A673 (cell line): ENCODE measurements at places on chromosomes 4 and X.

DNA sequence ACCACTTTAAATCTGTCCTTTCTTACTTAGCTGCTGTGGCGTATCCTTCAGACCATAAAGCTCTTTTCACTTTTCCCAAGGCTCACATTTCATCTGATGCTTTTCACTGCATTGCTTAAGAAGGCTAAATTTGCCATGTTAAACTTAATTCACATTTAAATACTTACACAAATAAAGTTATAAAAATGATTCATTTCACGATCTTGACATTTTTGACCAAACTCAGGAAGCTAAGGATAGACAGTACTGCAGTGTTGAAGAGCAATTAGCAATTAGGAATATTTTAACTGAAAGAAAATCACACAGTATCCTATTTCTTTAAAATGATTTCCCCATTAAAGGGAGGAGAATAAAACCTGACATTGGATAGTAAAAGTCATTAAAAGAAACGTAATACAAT, 1038.6 kb downstream of the STPG2 start:
- DNase-seq = no peak

- no peak for DNase-seq
Measured at GRCh38 chr4:183366206-183366835, 44.1 kb upstream of the CLDN24 start.

GRCh38 chrX:119401569-119401968, 2.4 kb downstream of the SLC25A43 start:
- no peak for DNase-seq

DNA sequence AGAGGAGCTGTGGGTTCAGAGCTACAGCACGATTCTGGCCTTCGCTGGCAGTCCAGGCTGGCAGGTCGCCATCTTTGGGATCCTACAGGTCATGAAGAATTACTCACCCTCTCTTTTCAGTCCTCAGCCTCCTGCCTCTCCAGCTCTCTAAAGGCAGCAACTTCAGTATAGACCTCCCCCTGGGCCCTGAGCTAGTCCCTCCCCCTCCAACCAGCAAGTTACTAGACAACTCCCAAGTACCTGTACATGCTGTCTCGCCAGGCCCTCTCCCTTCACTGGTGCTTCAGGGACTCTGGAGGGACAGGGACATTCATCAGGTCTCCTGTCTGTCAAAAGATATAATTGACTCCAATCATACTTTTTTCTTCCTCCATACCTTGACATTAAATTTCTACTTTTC, at the start of gene GPR119:
Gene GPR119, minus strand, starts transcription at position 155 of the 400 bp plus-strand sequence. CDS start 227 bp downstream, outside the sequence.
- DNase-seq = no peak

DNA sequence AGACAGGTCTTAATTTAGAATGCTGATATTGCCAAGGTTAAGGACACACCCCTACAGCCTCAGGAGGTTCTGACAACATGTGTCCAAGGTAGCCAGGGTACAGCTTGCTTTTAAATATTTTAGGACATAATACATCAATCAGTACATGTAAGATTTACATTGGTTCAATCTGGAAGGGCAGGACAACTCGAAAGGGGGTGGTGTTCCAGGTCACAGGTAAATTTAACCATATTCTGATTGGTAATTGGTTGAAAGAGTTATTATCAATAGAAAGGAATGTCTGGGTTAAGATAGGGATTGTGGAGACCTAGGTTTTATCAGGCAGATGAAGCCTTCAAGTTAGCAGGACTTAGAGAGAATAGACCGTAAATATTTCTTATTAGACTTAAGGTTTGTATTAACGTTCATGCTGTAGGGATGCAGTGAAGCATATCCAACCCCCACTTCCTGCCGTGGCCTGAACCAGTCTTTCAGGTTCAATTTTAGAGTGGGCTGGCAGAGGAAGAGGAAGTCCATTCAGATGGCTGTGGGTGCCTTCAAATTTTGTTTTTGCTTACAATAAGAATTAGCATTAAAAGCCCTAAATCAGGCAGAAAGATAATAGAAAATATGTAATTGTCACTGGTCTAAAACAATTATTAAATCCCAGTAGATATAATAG, 136.5 kb upstream of the GALNTL6 start:
- DNase-seq = no peak

DNA sequence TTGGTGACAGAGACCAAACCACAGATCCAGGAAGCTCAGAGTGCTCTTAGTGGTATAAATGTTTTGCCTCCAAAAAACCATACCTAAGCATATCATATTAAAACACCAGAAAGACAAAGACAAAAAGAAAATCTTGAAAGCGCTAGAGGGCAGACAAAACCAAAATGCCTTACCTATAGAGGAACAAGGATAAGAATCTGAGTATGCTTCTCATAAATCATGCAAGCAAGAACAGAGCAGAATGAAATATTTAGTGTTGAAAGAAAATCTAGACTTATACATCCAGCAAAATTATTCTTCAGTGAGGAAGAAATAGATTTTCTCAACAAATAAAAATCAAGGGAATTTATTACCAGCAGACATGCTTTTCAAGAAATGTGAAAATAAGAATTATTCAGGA, 941.0 kb upstream of the INTU start:
- no peak for DNase-seq

DNA sequence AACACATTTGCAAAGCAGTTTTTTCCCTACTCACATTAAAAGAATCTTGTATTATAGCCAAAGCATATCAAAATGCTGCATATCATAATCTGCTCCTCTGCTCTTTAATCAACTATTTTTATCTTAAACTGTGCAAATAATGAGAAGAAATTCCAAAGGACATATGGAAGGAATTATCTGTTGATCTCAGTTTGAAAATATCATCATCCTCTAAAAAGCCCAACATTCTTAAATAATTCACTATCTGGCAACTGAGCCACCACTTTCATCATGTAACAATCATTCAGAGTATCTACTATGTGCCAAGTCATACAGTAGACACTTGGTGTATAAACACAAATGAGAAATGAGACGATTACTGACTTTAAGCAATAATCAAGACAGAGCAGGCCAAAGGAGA, 63.0 kb downstream of the PRSS12 start:
- no peak for DNase-seq

DNA sequence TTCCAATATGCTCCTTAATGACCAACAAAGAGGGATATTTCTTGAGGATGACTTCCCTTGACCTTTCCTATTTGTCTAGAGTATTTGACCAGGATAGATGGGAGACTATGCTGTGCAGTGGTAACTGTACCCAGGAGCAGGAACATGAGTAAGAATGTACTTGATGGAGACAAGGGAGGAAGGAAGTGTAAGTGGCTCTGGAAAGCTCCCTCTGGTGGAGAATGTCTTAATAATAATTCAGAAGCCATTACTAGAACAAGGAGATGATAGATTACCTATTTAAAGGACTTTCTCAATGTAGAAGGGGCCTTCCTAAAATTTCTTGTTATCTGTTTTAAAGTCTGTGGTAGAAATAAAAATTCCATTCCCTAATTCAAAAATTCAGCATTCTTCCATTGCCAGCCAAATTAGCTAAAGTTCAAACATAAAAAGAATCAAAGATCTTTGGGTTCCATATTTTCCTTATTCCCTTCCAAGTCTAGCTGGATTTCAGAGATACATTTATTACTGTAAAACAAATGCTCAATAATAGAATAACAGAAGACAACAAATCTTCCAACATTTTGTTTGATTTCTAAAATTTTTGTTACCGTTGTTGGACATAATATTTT, 83.8 kb downstream of the GRID2 start:
- peak; percentile 32 for DNase-seq

DNA sequence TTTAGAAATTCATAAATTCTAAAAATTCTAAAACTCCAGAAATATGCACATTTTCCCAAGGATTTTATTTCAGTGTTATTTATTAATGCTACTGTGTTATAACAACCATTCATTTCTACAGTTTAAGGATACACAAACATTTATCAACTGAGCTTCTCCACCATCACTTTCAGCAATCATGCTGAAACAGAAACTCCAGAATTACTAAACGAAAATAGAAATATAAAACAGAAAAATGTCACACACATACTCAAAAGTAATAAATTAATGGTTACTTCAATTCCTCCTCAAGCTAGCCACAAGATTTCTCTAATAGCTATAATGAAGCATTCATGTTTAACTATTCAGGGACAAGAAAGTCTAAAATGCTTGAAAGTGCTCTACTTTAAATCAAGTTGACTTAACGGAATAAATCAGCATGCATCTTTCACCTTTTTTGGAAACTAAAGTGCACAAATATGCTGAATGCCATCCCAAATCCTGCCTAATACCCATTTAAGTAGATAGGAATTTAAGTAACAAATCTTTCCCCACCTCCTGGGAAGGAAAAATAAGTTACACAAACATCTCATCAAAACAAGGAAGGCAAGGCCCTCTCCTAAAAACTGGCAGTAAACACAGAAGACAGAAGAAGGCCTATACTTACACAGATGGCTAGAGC, 563 bp downstream of the FAM13A start:
- DNase-seq = no peak

GRCh38 chr4:157045507-157046127, 30.3 kb upstream of the GLRB start:
- DNase-seq = peak; percentile 86

DNA sequence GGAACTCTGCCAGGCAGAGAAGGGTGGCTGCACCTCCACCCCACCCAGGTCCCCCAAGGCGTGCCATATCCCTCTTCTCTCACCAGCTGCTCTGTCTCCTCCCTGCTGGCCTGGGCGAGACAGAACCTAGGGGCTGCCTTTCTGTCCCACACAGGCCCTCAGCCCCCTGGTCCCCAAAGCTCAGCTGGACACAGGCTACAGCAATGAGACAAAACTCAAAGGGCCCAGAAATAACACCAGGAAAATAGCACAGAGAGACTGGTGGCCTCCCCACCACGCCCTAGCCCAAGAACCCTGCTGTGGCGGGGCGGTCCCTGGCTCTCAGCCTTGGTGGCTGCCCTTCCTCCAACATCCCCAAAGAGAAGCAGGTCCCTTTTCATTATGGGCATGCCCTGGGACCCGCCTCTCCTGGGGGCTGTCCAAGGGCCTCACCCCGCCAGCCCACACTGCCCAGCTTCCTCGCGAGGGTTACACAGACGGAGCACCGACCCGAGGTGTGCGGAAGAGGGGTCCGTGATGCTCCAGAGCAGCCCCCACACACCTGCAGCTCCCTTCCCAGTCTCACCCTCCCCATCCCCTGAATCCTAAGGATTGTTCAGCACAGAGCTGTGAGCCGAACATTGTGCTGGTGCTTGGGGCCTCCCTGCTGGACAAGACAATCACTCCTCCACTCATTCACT, 67.7 kb upstream of the HMX1 start:
- no peak for DNase-seq

DNA sequence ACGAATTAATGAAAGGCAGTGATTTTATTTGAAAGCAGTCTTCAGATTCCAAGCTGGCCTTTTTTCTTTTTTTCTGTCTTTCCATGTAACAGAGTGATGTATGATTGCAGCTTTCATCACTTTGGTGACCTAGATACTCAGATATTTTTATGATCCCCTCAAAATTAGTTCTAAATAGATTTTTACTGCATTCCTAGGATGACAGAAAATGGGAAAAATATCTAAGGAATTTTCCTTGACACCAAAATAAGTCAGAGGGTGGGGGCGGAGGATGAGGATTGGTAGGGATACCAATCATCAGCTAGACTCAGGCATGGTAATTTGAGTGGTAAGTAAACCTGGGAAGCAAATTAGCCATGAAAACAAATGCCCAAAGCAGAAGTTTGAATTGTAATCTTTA, 11.9 kb upstream of the HMGB2 start:
- no peak for DNase-seq

DNA sequence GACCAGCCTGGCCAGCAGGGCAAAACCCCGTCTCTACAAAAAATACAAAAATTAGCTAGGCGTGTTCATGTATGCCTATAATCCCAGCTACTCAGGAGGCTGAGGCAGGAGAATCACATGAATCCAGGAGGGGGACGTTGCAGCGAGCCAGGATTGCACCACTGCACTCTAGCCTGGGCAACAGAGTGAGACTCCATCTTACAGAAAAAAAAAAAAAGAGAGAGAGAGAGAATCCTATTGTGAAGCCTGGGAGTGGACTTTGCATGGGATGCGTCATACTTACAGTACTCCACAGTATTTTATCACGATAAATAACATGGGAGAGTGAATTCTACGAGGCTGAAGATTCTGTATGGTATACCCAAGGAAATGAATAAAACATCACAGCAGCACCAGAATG, 139.6 kb downstream of the AASDH start:
- no peak for DNase-seq

- DNase-seq = no peak
Measured at GRCh38 chr4:85260064-85260463, 214.9 kb upstream of the ARHGAP24 start.

DNA sequence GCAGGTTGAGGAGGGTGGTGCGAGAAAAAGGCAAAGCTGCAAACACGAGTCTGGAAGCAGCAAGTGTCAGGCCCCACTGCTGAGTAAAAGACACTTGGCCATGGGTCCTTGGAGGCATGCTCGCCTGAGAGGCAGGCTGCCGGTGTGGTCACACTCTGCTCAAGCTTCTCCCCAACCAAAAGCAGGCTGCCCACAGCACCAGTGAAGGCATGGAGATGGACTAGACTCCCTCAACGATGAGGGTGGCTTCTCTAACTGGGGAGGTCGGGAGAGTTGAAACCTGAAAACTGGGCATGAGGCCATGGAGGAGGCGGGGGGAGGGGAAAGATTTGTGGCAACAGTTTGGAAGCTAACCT, 86.5 kb downstream of the ATG4A start:
- DNase-seq = no peak

GRCh38 chr4:35725131-35725530, 519.2 kb downstream of the ARAP2 start:
- no peak for DNase-seq

DNA sequence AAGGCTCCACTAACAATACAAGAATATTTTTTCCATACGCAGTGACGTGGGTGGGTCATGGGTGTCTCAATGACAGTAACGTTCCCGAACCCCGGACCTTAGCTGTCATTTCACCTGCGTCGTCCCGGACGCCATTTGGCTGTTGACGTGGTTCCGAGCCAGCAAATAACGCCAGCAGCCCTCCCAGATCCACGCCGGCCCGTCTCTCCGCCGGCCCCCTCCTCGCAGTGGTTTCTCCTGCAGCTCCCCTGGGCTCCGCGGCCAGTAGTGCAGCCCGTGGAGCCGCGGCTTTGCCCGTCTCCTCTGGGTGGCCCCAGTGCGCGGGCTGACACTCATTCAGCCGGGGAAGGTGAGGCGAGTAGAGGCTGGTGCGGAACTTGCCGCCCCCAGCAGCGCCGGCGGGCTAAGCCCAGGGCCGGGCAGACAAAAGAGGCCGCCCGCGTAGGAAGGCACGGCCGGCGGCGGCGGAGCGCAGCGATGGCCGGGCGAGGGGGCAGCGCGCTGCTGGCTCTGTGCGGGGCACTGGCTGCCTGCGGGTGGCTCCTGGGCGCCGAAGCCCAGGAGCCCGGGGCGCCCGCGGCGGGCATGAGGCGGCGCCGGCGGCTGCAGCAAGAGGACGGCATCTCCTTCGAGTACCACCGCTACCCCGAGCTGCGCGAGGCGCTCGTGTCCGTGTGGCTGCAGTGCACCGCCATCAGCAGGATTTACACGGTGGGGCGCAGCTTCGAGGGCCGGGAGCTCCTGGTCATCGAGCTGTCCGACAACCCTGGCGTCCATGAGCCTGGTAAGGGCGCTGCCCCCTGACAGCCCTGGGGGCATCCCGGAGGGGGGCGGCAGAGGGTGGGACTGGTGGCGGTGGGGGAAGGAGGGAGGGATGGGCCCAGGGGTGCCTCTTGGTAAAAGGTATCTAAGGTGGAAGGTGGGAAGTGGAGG, at the start of gene CPE:
Gene CPE, plus strand, starts transcription at position 264 of the 933 bp plus-strand sequence. Its CDS starts 214 bp downstream, at position 478.
- peak; percentile 88 for DNase-seq

GRCh38 chrX:52380993-52381392, 12.2 kb downstream of the XAGE2 start:
- DNase-seq = no peak

GRCh38 chr4:73612032-73612431, 8.2 kb downstream of the RASSF6 start:
- no peak for DNase-seq
